Gastrocnemius medialis (tissue), 4 donors: ENCODE measurements at places on chromosomes 5 and 9.

DNA sequence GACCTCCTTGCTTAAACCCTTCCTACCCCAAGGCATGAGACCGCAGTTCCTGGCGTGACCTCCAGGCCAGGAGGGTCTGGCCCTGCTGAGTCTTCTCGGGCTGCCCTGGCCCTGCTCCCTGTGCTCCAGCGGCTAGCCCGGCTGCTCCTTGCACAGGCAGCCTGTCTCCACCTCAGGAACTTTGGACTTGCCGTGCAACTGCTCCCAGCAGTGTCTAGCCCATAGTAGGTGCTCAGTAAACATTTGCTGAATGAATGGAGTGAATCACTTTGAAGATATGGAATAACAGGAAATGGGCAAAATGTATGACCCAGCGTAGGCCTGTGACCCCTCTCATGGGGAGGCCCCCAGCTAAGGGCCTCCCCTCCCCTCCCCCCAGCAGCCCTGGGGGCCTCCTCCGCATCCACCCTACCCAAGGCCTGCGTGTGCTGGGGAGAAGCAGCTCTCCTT is 127.1 kb downstream of the ZNF354C start:
- no peak for DNase-seq
- H3K4me3 ChIP-seq: no peak overlapping the region
- H3K36me3 ChIP-seq: no peaks in the 10 kb centered on the region
- no peaks in the 10 kb centered on the region for H3K27me3 ChIP-seq

DNA sequence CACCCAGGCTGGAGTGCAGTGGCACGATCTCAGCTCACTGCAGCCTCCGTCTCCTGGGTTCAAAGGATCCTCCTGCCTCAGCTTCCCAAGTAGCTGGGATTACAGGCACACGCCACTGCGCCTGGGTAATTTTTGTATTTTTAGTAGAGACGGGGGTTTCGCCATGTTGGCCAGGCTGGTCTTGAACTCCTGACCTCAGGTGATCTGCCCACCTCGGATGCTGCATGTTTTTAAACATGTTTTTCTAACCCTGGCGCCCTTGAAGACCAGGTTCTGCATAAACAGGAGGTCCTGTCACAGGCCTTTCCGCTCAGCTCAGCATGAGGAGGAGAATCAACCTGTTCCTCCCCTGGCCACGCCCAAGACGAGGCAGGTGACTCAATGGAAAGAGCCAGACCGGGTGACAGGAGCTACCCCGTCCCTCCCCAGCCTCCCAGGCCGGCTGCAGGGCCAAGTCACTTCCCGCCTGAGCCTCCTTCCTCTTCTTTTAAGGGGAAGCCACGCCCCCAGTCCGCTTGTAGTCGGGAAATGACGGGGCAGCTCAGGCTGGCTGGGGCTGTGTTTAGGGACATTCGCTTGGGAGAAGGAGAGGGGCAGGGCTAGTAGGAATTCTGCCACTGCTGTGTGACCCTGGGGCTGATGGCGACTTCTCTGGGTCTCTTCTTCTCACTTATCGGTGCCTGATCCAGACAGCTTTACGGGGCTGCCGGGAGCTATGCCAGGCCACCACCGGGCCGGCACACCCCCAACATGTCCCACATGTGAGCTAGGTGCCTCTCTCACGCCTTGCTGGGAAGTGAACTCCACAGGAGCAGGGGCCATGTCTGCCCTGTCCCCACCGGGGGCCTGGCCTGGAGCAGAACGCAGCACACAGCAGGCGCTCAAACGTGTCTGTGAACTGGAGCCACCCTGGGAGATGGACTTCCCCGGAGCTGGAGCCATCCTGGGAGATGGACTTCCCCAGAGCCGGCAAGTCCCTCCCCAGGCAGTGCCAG is 6.1 kb downstream of the NOTCH1 start:
- peak overlapping the region; percentile 24 for H3K4me3 ChIP-seq
- H3K36me3 ChIP-seq: no peaks in the 10 kb centered on the region
- peak overlapping the region; percentile 96 for H3K27ac ChIP-seq
- no peaks in the 10 kb centered on the region for H3K27me3 ChIP-seq
- peak; percentile 75 for DNase-seq

- H3K4me3 ChIP-seq: no peak overlapping the region
- peak; percentile 90 for DNase-seq
- H3K27me3 ChIP-seq: no peaks in the 10 kb centered on the region
- peak overlapping the region; percentile 77 for H3K27ac ChIP-seq
- H3K4me1 ChIP-seq: peaks cover 28% of the 10 kb centered on the region
- no peaks in the 10 kb centered on the region for H3K36me3 ChIP-seq
Observed at GRCh38 chr9:119004618-119004990, 364.6 kb downstream of the BRINP1 start.

DNA sequence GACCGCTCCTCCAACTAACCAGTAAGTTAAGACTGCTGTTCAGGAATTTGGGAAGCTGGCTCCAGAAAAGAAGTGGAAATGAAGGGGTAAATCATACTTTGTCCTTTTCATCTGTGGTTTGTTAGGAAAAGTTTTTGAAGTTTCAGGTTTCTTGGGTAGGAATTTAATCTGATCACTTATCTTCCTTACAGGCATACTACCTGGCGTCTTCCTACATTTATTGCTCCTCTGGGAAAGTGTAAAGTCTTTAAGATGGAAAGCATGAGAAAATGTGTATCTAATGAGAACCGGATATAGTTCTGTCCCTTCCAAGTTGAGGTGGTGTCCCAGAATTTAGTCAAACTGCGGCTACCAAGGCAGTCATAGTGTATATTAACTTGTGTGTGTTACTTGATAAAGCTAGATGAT is 1.3 kb downstream of the RASA1 start:
- DNase-seq: no peak
- peaks cover 15% of the 10 kb centered on the region for H3K4me1 ChIP-seq
- H3K27ac ChIP-seq: peak overlapping the region; percentile 84
- no peaks in the 10 kb centered on the region for H3K27me3 ChIP-seq
- no peaks in the 10 kb centered on the region for H3K36me3 ChIP-seq
- peak overlapping the region; percentile 99 for H3K4me3 ChIP-seq

GRCh38 chr5:143562935-143563334 is 159.4 kb upstream of the NR3C1 start:
- no peak for DNase-seq
- H3K27me3 ChIP-seq: no peaks in the 10 kb centered on the region
- H3K36me3 ChIP-seq: no peaks in the 10 kb centered on the region
- peaks cover 11% of the 10 kb centered on the region for H3K4me1 ChIP-seq
- no peak overlapping the region for H3K27ac ChIP-seq

DNA sequence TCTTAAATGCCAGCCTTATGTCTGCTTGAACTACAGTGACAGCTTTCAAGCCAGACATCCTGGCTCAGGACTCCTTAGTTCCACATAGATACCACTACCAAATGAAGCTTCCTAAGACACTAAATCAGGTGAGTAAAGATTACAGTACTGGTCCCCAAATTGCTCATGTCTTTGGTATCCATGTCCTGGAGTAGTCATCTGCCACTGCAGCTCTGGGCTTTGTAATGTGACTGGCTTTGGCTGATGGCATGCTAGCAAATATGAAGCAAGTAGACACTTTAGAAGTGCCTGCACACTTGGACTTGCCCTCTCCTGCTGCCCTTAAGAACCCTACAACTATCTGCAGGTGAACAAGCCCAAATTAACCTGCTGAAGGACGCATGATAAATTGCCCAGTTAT is 334.9 kb downstream of the BNC2 start:
- H3K36me3 ChIP-seq: no peaks in the 10 kb centered on the region
- H3K27me3 ChIP-seq: no peaks in the 10 kb centered on the region
- no peaks in the 10 kb centered on the region for H3K4me1 ChIP-seq
- no peak for DNase-seq

DNA sequence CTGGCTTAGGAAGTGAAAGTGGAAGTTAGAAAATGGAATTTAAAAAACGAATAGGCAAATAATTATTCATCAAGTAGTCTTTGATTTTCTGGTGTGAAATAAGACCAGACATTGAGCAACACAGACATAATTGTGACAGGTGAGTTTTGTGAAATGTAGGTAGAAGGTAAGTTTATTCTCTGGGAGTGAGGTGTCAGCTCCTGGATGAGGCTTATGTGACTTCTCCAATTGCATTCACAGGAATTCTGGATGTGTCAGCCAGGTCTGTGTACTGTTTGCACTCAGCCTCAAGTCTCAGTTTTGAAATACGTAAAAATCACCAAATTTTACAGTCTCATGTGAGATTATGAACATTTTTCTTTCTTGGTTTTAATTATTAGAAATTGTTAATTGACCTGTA is 537.6 kb downstream of the CETN3 start:
- H3K4me1 ChIP-seq: no peaks in the 10 kb centered on the region
- H3K27me3 ChIP-seq: no peaks in the 10 kb centered on the region
- H3K4me3 ChIP-seq: no peak overlapping the region
- DNase-seq: no peak
- H3K27ac ChIP-seq: no peak overlapping the region

DNA sequence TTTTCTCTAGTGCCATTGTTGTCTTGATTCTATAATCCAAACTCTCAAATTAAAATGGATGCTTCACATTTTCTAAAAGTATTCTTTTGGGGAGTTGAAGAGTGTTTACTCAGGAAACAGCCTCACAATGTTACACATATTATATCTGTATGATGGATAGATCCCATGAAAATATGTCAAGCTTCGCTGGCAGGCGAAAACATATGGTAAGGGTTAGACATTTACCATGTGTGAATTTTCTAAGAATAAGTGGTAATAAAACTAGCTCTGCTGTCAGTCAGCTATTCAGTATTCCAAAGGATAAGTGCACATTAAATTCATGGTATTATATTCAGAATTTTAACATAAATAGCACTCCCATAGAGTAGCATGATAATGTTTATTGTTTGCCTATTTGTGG is 13.3 kb upstream of the ADCY2 start:
- no peaks in the 10 kb centered on the region for H3K27me3 ChIP-seq
- H3K36me3 ChIP-seq: no peaks in the 10 kb centered on the region
- no peak for DNase-seq
- no peaks in the 10 kb centered on the region for H3K4me1 ChIP-seq
- H3K4me3 ChIP-seq: no peak overlapping the region
- H3K27ac ChIP-seq: no peak overlapping the region

- H3K27ac ChIP-seq: no peak overlapping the region
- no peaks in the 10 kb centered on the region for H3K27me3 ChIP-seq
- no peaks in the 10 kb centered on the region for H3K4me1 ChIP-seq
- H3K4me3 ChIP-seq: no peak overlapping the region
- no peak for DNase-seq
Observed at GRCh38 chr9:132791699-132792240, 86.3 kb downstream of the AK8 start.

DNA sequence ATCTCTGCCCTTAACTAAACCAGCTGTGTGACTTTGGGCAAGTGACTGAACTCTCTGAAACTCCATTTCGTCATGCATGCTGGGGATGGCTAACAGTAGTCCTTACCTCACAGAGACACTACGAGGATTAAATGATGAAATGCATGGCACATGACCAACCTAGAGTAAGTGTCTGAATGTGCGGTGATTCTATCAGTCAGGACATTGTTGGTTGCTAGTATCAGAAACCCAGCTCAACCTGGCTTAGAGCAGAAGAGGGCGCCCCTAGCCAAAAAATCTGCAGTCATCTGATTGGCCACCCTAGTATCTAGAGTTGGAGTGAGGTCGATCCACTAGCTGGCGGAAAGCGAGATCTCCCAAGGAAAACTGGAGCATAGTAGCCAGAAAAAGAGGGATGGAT is 25.2 kb downstream of the NEURL1B start:
- DNase-seq: no peak
- no peak overlapping the region for H3K4me3 ChIP-seq
- no peaks in the 10 kb centered on the region for H3K27me3 ChIP-seq
- no peaks in the 10 kb centered on the region for H3K4me1 ChIP-seq

DNA sequence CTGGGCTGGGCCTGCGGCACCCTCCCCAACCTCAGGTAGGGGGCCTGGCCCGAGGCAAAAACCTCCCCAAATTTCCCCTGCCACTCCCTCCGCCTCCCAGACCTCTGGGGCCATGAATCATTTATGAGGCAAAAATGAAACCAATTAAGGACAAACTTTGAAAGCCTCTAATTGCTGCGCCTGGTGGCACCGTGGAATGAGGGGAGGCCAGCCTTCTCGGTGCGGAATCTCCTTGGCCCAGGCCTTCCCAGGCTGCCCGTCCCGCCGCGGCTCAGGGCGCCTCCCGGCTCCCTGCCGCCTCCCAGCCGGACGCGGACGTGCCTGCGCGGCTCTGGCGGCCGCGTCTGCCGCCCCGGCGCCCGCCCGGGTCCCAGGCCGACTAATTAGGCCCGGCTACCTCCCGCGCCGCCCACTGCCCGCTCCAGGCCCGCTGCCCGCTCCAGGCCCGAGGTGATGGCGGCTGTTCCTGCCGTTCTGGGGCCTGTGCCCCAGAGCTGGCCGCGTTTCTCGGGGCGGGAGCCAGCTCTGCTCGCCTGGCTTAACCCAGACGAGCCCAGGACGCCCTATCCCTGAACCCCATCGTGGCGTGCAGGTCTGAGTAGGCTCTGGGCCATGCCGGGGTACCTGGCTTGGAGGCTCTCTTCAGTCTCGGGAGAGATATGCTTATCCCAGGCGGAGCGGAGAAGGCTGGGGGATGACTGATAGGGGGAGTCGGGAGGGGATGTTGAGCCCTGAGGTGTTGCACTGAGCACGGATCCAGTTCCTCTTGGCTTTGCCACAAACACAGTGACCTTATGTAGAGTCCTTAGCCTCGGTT is 20.1 kb downstream of the CXXC5 start:
- DNase-seq: no peak
- H3K27me3 ChIP-seq: no peaks in the 10 kb centered on the region
- peak overlapping the region; percentile 97 for H3K27ac ChIP-seq
- H3K4me3 ChIP-seq: peak overlapping the region; percentile 59

- no peak overlapping the region for H3K4me3 ChIP-seq
- no peaks in the 10 kb centered on the region for H3K4me1 ChIP-seq
- no peaks in the 10 kb centered on the region for H3K36me3 ChIP-seq
- no peak overlapping the region for H3K27ac ChIP-seq
- no peak for DNase-seq
- H3K27me3 ChIP-seq: no peaks in the 10 kb centered on the region
Observed at GRCh38 chr5:123285122-123286023, 137.8 kb downstream of the CEP120 start.

DNA sequence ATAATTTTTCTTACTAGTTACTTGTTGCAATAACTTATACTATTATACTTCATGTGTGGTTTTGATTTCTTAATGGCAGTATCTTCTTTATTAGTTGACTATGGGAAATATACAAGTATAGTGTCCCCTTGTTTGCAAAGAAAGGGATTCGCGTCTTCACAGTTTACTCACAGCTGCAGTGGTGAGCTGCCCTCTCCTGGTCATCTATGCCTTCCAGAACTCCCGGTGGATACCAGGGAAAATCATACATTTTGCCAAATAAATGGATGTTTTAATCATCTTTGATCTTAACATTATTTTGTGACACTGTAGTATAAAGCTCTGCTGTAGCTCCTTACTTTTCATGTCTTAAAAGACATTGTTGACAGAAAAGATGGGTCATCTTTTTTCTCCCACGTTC is 142.0 kb downstream of the ZCCHC7 start:
- H3K36me3 ChIP-seq: no peaks in the 10 kb centered on the region
- H3K27me3 ChIP-seq: no peaks in the 10 kb centered on the region
- H3K27ac ChIP-seq: no peak overlapping the region
- no peak for DNase-seq
- no peak overlapping the region for H3K4me3 ChIP-seq

DNA sequence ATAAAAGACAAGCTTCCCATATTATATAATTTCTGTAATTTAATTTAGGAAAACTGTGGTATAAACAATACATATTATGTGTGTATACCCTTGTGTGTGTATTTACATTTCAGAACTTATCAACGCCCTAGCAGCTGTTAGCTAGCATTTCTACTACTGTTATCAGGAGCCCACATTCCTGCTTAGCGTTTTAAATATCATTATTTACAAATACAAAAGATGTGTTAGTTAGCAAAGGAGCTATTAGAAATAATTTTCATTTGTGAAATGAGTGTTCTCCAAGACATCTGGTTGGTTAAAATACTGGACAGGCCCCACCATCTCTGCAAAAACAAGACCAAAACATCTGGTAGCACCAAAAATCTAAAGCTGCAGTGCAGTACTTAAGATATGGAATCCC is 48.0 kb downstream of the EPB41L4A start:
- H3K4me3 ChIP-seq: no peak overlapping the region
- no peaks in the 10 kb centered on the region for H3K36me3 ChIP-seq
